ENCODE measurements at places on chromosomes 2 and 18.

DNA sequence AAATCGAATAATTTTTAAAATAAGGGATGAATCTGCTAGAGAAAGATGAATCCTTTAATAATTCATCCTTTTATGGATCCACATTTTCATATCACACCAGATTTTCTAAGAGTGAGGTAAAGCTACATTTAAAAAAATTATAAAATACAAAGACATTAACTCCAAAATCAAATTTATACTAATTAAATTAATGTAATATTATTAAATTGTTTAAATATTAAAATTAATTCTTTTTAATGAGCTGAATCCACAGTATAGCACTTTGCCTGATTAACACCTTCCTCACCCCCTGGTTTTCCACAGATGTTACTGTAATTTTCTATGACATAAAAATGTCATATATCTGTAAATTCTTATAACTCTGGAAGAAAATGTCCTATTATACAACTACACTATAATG is 26.2 kb downstream of the ZRANB3 start:
- DNase-seq, result no peak

DNA sequence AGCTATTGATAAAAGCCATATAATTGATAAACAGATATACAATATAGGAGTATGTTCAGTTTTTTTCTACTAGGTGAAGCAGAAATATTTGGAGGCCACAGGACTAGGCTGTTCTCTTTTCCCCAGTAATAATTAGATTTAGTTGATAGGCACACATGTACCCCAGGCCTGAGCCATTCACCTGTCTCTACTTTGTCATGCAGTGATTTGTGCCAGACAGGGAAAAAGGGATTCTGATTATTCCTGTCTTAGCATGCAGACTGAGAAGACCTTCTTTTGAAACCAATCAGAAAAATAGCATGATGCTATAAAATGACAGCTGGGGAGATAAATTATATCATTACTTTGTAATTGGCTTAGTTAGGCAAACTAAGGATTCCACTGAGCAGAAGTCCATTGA is 94.3 kb downstream of the DOCK10 start:
- DNase-seq, result no peak

GRCh38 chr2:159880729-159881128 is 82.7 kb upstream of the CD302 start:
- no peak for DNase-seq

DNA sequence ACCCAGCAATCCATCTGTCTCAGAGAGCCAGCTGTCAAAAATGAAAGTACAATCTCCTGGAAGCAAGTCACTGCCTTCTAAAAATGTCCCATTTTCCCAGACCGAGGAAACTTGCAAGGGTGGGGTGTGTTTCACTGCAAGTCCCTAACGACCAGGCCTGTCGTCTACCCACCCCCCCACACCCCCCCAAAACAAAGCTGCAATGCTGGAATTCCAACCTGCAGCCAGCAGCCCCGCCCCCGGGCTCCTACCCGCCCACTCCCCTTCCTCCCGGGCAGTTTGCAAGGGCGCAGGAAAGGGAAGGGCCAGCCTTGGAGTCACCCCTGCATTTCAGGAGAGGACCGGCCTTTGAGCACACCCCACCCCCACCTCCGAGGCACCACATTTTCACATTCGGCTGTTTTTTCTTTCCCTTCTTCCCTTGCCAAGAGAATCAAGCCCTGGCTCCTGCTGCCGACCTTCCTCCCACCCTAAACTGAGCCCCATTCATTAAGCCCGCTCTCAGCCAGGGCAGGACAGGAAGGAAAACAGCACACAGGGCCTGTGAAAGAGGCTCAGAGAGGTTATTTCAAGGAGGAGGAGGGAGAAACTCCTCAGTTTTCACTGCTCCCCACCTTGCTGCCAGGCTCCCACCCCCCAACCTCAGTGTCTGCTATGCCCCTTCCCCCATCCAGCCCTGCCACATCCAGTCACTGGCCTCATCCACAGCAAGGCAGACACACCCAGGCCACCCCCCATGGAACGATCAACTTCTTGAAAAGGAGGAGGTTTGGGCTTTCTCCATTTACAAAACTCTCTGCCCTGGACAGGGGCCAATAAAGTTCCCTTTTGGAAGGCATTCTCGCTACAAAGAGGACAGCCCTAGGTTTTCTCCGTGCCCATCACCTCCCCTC is 11.3 kb downstream of the SMAD7 start:
- no peak for DNase-seq

DNA sequence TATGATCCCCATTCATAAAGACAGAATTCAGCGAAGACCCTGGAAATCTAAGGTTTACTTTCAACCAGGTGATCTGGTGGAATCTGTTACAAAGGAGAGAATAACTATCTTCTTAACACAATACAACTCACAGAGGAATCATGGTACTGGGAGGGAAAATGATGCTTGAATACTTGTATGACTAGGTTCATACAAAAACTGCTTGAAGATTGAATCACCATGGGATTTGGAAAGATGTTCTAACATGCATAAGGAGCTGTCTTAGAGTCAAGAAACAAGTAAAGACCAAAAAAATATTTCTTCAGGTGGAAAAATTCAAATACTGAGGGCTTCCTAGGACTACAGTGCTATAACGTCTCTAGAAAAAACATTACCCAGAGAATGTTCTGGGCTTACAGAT is 32.2 kb downstream of the COL5A2 start:
- no peak for DNase-seq

GRCh38 chr18:64918851-64919250 is 770.0 kb upstream of the LINC00305 start:
- no peak for DNase-seq

DNA sequence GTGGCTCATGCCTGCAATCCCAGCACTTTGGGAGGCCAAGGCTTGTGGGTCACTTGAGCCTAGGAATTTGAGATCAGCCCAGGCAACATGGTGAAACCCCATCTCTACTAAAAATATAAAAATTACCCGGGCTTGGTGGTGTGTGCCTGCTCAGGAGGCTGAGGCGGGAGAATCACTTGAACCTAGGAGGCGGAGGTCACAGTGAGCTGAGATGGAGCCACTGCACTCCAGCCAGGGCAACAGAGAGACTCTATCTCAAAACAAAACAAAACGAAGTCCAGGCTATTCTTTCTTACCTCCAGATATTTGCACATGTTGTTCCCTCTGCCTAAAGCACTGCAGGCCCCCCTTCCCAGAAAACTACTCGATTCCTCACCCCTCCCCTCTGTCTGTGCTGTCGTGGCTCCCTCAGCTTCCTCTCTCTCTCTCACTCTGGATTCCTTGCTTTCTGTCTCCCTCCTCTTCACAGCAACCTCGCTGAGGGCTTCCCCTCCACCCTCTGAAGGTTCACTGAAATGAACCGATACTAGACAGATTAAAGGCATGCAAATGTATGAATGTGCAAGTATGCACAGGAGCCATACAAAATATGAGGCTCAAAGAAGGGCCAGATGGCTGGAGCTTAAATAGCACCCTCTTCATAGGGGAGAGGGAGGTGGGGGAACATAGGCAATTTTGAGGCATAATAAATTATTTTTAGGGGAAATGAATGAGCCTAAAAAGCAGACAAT is 18.5 kb downstream of the TMEM177 start:
- no peak for DNase-seq

DNA sequence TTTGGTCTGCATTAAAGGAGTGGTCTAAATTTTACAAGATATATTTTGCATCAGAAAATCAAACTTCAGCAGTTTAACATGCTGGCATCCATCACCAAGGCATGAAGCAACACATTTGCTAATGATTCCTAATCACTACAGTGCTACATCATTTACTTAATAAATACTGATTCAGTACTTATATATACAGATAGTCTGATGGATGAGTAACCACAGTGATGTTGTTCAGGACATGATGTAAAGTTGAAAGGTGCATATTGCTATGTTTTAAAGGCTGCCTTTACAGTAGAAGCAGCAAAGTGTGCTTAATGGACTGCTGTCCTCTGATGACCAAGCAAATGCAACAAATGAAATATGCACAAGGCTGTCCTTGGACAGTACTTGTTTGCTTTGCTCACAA is 11.1 kb downstream of the SUPT7L start:
- DNase-seq, result no peak

GRCh38 chr2:239711911-239712570 is 311.2 kb upstream of the HDAC4 start:
- DNase-seq, result no peak

- DNase-seq, result no peak
Observed at GRCh38 chr2:168322325-168323007, 75.1 kb upstream of the STK39 start.

DNA sequence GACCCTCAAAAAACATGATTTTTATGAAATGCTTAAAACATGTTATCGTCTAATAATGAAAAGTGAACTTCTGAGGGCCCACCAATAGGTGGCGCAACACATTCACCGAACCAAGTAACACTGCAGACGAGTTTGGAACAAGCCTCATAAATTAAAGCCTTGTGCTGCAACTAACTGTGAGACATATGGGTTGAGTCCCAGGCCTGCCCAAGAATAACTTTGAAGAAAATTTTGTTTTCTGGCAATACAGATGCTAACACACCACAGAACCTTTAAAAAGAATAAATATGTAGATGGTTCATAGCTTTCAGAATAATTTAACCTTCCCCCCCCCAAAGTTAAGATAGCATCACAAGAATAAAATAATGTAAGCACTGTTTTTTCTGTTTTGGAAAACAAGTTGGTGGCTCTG is 285.9 kb downstream of the RNF144A start:
- no peak for DNase-seq

DNA sequence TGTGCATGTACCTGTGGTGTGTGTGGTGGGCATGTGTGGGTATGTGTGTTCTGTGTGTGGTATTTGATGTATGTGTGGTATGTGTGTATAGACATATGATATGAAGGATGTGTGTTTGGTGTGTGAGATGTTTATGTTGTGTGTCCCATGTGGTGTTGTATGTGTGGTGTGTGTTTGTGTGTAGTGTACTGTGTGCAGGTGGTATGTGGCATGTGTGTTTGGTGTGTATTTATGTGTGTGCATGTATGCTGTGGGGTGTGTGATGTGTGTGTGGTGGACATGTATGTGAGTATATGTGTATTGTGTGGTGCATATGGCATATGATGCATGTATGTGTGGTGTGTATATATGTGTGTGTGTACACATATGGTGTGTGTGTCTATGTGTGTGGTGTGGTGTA is 718.8 kb upstream of the SOX11 start:
- peak; percentile 55 for DNase-seq

DNA sequence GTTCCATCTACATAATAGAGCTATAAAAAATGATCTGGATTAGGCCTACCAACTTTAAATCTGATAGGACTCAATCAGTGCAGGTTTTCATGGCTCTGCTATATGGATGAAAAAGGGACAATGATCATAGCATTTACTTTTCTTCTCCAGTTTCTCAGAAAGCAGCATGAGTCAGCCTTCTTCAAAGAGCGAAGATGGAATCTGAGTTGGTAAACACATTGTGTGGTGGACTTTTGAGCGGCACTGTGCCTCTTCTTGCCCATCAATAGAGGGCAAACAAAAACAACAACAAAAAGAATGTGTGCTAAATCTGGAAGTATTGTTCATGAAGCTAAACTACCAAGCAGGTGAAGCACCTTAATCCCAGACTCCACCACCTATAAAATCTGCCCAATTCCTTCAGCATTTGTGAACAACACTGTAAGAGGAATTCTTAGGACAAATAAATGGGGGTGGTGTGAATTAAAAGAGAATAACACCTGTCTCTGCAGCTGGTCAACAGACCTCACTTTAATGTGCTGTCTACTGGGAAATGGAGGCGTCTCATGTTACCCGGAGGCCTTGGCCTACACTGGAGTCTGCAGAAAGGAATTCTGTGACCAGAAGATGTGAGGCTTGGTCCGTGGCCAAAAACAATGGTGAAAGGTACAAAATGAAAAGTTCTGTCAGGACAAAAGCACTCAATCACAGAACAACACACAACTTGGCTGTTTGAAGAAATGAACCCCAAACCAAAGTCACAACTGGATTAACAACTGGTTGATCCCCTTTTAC is 609.0 kb downstream of the IRS1 start:
- no peak for DNase-seq

DNA sequence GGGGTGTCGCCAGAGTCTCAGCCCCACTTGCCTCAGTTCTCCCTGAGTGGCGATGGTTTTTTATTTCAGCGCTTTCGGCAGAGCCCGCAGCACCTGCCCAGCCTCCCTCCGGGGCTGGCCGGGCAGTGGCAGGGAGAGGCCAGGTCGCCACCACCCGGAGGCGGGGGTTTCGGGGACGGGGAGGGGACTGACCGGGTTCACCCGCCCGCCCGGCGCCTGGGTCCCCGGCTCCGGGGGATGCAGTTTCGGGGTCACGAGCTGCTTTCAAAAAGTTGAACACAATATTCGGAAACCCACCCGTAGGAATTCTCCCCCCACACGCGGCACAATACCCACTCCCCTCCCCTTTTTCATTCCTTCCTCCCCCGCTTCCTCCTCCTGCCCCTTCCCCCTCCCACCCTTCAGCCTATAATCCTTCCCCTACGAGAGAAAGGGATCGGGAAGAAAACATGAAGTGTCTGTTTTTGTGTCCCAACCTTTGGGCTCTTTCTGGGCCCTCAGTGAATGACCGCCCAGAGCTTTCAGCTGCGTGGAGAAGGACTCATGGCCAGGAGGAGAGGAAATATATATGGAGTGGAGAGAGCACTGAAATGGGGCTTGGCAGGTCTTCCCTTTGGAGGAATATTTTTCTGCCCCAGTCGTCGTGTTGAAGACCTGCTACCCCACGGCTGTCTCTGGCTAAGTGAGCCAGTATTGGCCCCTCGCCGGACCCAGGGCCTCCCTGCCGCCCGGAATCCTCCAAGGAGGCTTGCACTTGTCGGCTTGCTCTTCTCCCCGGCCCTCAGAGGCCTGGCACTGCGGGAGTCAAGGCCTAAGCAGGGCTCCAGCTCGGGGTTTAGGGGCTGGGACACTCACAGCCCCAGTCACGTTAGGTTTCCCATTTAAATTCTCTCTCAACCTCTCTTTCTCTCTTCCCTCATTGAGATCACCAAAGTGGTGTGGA is 2.1 kb upstream of the SIX3 start:
- no peak for DNase-seq

GRCh38 chr2:64667535-64667934 is 13.8 kb upstream of the SERTAD2 start:
- DNase-seq, result no peak

GRCh38 chr2:7023542-7023941 is 106.3 kb downstream of the RNF144A start:
- DNase-seq, result no peak

DNA sequence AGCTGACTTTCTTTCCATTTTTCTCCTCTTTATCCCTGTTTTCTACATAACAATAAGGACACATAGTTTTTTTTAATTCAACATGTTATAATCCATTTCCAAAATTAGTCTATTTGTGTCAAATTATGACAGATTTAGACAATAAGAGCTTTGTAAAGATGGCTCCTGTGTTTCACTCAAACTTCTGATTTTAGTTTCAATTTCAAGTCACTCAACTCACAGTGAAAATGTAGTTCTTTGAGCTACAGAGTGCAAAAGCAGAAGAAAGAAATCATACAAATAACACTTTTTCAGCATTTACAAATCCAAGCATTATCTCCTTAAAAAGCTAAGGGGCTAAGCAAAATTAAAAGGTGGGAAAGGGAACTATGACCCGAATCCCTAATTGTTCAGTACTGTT is 340.7 kb upstream of the TRIB2 start:
- no peak for DNase-seq

Measured in esophagus muscularis mucosa (tissue), 4 donors.